ENCODE measurements at places on chromosomes 5 and 9.

GRCh38 chr9:133934482-133935232, 57.5 kb downstream of the VAV2 start:
- no peak for DNase-seq

GRCh38 chr5:60263346-60263745, 369.8 kb upstream of the PDE4D start:
- no peak for DNase-seq

GRCh38 chr9:69195668-69196067, 21.6 kb downstream of the TJP2 start:
- no peak for DNase-seq

DNA sequence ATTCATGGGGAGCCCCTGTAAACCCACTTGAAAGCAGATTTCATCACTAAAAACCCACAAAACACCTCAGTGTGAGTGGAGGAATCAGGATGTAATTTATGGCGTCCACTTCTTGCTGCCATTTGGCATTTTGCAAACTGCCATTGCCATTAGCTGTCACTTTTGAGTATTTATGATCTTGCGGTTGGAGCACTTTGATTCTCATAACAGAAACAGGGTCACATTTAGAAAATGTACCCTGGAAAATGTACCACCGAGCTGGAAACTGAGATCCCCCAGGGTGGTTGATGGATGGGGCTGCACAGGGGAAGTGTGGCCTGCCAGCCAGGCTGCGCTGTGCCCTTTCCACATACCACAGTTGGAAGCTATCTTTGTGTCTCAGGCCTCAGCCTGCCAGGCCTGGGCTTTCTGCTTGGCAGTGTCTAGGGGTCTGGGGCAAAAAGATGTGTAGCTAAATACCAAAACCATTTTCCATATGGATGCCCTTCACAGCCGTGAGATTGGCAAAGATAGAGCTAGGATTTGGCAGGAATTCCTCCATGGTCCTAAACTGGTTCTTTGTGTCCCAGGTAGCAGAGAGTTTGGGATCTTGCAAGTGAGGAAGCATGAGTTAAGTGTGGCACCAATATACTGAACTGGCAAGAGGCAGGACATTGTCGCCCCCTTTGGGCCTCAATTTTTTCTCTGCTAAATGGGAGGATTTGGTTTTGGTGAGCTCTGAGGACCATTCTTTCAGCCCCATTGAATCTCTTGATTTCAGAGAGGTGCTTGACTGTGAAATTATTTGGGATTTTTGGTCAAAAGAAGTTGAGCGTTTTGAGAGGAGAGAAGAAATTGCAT, 46.2 kb downstream of the GALNT10 start:
- DNase-seq: no peak

GRCh38 chr5:16580382-16580781, 36.4 kb downstream of the RETREG1 start:
- no peak for DNase-seq

- no peak for DNase-seq
Measured at GRCh38 chr9:89749500-89750116, 144.8 kb downstream of the GADD45G start.

DNA sequence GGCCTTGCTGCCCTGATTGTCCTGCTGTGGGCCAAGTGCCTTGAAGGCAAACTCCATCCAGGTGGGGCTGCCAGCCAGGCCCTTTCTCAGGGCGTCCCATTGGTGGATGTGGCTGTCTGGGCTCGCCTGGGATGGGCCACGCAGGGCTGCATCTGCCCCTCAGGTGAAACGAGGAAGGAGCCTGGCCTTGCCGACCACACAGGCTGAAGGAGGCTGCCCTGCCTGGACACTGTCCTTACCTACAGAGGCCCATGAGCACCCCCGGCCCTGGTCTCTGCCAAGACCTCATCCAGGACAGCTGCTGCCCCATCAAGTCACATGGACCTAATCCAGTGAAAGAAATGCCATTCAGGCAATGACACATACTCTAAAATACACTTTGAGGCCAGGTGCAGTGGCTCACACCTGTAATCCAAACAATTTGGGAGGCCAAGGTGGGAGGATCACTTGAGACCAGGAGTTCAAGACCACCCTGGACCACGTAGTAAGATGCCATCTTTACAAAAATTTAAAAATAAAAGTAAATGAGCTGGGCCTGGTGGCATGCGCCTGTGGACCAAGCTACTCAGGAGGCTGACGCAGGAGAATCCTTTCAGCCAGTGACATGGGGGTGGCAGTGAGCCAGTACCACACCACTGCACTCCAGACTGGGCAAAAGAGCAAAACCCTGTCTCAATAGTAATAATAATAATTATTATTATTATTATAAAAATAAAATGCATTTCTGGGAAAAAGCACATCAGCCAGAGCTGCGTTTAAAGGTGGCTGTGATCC, 33.9 kb downstream of the PNPLA7 start:
- no peak for DNase-seq

- no peak for DNase-seq
Measured at GRCh38 chr9:10875752-10876151, 262.9 kb upstream of the PTPRD start.

Data from stimulated activated naive B cell treated with anti-CD40 and anti-IgM and Interleukin-4, amounts not matched to agents 10 μg/mL and 1 μg/mL and 100 μg/mL, for 72 hours (primary cell).